ENCODE measurements at places on chromosomes 1 and 21.

DNA sequence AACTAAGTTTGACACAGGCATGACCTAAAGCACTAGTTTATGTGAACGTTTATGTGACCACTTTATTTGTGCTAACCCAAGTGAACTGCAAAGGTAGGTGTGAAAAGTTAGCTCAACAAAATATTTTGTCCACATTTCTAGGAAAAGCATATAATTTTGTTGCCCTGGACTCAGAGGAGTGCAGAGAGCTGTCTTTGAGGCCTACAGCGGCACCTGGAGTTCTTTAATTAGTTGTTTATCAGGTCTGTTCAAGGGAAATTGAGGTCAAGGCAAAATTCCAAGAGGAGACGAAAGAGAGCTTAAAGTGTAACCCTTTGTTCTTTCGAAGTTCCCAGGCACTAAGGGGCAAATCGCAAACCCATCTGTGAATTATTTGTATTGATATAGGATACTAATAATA lies 1.3 kb downstream of the GIPC2 start:
- no peak for DNase-seq

- no peak for DNase-seq
Observed at GRCh38 chr1:207814469-207814868, 62.6 kb downstream of the CD46 start.

DNA sequence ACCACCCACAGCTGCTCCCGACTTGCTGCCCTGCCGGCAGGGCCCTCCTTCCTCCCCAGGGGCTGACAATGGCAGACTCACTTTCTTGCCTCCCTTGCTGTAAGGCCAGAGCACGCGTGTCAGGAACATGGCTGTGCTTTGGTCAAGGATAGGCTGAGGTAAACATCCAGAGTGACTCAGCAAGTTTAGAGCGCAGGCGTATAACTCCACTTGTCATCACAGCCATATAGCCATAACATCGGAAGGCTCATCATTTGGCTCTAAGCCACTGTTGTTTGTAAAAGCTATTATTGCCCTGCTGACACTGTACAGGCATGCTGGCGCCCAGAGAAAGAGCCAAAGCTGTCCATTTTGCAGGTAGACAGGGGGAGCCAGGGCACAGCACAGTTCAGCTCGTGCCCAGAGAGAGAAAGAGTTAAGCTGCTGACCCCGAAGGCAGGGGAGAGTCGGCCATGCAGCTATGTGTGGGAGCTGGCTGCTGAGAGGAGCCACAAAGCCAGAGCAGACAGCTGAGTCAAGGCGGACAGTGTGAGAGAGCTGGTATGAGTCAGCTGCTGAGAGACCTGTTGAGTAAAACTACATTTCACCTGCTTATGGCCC lies 60.6 kb downstream of the GNG4 start:
- no peak for DNase-seq

DNA sequence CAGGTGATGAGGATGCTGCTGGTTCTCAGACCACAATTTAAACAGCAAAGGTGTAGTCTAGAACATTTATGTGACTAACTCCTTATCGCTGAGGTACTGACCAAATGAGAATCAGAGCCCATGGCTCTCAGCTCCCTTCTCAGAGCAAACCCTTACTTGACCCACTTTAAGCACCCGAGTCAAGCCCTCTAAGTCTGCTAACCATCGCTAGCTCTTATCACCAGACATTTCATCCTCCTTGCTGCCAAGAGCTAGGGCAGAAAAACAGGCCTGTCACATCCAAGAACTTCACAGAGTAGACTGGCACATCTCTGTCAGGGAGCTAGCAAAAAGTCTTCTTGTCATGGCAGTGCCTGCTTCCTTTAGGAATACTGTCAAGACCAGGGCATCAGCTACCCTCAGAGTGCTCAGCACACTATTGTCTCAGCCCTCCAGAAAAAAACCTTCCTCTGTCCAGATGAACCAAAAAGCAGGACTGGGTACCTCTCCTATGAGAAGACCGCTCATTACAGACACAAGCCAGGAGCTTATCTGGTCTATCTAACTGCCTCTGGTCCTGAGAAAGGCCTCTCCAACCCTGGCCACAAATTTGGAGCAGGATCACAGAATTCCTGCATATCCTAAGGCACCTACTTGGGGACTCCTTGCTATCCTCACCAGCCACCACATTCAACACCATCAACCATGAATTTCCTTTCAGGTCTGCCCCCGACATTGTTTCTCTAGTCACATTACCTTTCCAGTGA lies 26.2 kb downstream of the ERI3 start:
- no peak for DNase-seq

DNA sequence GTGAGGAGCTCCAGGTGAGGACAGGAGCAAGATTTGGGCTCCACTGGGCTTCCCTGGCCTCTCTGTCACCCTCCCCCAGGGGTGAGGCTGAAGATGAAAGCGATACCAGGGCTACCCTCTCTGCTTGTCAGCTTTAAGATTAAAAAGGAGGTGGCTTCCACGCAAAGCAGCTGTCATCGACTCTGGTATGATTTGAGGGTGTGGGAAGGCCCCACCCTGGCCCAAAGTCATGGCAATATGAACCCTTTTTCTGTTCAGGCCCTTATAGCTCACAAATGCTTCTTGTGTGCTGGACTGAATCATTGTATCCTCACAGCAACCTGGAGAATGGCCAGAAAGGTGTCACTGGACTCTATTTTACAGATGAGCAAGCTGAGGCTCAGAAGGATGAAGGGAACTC lies 41.6 kb downstream of the NUAK2 start:
- no peak for DNase-seq

GRCh38 chr21:31395791-31396190 lies 51.7 kb upstream of the TIAM1 start:
- DNase-seq: no peak

Measured in inflammatory macrophage (primary cell).